Activated CD8-positive, alpha-beta T cell treated with anti-CD3 and anti-CD28 coated beads, Interleukin-2, amount 10 ng/mL, durations not matched to agents 7 days and 5 days (primary cell): ENCODE measurements at places on chromosomes 7 and 10. TPM values are rescaled to one million over a fixed set of nuclear protein-coding genes. Genes with fewer than 3 reads are reported as not detected.

GRCh38 chr10:132298038-132298881, 9.5 kb downstream of the STK32C start:
- DNase-seq: no peak

DNA sequence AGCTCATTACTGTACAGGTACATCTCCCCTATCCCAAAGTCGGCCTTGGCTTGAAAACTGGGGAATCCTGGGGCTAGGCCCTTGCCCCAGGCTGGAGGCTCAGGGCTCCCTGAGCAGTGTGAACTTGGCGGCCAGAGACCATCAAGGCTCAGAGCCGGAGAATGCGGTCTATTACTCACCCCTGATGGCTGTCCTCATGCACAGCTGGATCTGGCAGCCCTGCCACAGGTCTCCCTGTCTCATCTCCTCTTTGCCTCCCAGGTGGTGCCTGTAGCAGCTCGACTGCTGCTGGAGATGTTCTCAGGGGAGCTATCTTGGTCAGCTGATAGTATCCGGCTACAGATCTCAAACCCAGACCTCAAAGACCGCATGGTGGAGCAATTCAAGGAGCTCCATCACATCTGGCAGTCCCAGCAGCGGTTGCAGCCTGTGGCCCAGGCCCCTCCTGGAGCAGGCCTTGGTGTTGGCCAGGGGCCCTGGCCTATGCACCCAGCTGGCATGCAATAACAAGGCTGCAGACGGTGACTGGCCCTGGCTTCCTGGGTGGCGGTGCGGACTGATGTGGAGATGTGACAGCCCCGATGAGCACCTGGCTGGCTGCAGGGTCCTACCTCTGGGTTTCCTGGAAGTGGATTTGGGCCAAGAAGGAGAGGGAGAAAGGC, 10.7 kb downstream of the IRF5 start:
- DNase-seq: no peak

- DNase-seq: no peak
These were observed 54.0 kb downstream of the ANK3 start for GRCh38 chr10:60335708-60336107.

GRCh38 chr7:51349820-51350545, 33.4 kb upstream of the COBL start:
- DNase-seq: no peak

SUN3 gene
- total RNA-seq: not detected

PCLO gene
- not detected for total RNA-seq

CPA4 gene
- total RNA-seq: not detected

AMPH gene
- not detected for total RNA-seq

DNA sequence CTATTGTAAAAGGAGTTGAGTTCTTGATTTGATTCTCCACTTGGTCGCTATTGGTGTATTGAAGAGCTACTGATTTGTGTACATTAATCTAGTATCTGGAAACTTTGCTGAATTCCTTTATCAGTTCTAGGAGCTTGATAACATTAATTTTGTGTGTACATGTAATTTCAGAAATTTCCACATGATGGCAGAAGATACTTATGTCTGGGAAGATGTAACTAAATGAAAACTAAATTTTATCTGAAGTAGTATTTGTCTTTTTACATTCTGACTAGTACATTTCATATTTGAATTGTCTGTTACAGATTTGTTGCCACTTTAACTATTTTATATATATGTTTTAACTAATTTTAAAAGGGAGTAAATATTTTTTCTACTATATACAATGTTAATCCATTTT, 27.6 kb downstream of the SDHAF3 start:
- DNase-seq: no peak

DNA sequence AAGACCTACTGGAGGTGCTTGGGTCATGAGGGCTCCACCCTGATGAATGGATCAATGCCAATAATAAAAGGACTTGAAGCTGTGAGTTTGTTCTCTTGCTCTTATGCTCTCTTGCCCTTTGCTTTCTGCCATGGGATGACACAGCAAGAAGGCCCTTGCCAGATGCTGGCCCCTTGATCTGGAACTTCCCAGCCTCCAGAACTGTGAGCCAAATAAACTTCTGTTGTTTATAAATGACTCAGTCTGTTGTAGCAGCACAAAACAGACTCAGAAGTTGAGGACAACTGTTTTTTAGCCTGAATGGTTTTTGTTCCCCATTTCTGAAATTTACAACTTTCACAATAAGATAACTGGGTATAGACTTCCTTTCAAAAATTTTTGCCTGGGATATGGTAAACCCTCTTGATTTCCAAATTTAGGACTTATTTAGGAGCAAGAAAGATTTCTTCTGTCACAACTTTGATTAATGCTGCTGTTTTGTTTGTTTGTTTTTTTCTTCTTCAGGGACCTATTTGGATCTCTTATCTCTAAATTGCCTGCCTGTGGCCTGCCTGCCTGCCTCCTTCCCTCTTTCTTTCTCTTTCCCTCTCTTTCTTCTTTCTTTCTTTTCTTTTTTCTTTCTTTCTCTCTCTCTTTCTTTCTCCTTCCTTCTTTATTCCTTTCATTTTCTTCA, 12.1 kb downstream of the ENTPD1 start:
- DNase-seq: no peak

- DNase-seq: no peak
These were observed 533.6 kb downstream of the INHBA start for GRCh38 chr7:41169317-41169716.

HTR7 gene
- total RNA-seq: not detected

- no peak for DNase-seq
These were observed 259.7 kb downstream of the AHR start for GRCh38 chr7:17558135-17558534.

GRCh38 chr7:40909346-40909980, 774.7 kb downstream of the SUGCT start:
- no peak for DNase-seq

DNA sequence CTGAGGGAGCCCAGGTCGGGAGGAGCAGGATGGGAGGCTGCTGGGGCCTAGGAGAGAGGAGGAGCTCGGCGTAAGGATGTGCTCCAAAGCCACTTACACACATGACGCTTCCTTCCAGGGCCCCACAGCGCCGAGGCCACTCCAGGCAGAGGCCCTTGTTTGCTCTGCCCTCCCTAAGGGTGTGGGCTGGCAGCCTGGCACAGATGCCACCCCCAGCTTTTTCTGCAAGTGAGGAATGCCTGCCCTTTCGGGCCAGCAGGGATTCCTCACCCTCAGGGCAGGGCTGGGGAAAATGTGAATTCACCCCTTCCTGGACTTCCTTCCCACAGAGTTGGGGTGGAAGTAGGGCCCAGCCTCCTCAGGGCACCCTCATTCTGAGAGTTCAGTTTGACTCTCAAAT, 5.6 kb upstream of the AQP1 start:
- DNase-seq: no peak

WDR86 gene
- total RNA-seq: 0.32 TPM

GRCh38 chr7:106552645-106553445, 108.1 kb downstream of the CCDC71L start:
- DNase-seq: no peak

MMP21 gene
- total RNA-seq: not detected

C10orf90 gene
- total RNA-seq: not detected

DNA sequence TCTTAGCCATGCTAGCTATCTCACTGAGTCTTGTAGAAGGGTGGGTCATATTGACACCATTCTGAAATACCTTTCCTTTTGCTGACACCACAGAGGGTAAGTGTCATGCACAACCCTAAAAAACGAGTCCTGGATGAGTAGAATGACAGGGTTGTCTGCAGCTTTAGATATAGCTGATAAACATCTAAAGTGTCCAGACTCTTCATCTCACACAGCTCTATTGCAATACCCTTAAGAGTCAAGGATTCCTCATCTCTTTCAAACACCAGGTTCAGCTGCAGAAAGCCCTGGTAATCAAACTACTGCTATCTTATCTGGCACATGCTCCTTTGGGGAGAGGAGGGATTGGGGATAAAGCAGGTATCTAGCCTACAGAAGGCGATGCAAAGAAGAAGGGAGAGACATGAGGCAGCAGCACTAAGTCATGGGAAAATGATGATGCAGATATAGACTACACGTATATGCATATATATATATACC, 127.0 kb downstream of the ANK3 start:
- no peak for DNase-seq

GRM8 gene
- not detected for total RNA-seq

MAGI2 gene
- total RNA-seq: not detected

GRCh38 chr10:33335801-33336581, 1.5 kb upstream of the NRP1 start:
- DNase-seq: no peak

DNA sequence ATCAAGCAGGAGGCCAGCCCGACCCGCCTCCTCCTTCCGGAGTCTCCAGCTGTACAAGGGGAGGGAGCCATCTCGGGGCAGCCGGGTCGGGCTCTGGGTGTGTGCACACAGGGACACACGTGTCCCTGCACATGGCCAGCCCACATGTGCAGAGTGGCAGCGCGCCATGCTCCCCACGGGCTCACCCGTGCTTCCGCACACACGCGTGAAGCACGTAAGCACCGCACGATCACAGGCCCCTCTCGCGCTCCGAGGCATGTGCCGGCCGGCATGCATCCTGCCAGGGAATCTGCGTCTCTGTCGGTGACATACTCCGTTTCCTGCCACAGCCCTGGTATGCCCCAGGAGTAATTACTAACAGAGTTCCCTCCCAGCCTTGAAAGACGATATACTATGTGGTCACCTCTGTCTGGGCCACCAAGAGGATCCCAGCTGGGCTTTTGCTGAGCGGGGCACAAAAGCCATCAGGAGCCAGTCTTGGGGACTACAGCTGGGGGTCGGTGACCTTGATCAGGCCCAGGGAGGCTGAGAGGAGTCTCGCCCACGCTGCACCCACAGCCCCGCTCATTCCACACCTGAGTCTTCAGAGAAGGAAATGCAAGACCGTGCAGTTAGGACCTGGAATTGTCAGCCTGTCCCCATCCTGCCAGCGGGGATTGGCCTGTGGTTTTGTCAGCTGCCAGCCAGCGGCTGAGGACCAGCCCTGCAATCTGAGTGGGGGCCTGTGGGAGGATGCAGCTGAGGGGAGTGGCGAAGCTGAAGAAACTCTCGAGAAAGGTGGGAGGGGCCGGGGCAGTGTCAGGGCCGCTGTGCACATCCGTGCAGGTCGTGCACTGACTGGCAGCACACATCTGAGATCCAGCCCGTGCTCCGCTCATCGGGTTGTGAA, 11.0 kb upstream of the LFNG start:
- peak; percentile 92 for DNase-seq

DNA sequence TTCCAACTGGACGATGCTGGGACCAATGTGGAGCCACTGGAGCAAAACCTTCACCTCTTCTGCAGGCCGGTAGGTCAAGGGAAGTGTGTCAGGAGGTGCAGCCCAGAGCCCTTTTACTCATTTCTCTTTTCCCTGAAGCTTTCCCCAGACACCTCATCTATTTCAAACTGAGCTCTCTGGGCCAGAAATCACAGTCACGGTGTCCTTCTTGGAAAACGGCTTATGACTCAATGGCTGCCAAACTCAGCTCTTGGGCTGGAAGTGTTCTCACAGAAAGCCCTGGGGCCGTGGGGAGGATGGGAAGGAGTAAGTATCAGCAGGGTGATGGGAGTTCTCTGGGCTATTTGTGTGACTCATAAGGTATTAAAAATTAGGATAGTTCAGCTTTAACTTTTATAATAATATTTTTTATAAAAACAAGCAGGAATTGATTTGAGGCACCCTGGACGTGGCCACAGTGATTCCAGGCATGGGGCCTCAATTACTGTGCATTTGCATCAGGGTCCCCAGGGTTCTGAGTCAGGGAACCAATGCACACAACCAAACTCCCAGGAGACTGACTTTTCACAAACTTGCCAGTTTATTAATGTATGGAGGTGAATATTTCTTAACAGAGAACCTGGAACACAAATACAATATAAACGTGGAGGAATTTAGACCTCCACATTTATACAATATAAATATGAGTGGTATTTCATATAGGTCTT, 187.4 kb upstream of the TMEM72 start:
- DNase-seq: no peak

GRCh38 chr10:71285180-71285545, 33.9 kb upstream of the SLC29A3 start:
- peak; percentile 44 for DNase-seq

LIPM gene
- total RNA-seq: not detected

FZD8 gene
- total RNA-seq: 0.24 TPM

GRCh38 chr10:132913559-132914115, 28.7 kb downstream of the CFAP46 start:
- DNase-seq: no peak

- no peak for DNase-seq
These were observed 96.4 kb downstream of the HIPK2 start for GRCh38 chr7:139681463-139681755.

HOXA6 gene
- not detected for total RNA-seq

DNA sequence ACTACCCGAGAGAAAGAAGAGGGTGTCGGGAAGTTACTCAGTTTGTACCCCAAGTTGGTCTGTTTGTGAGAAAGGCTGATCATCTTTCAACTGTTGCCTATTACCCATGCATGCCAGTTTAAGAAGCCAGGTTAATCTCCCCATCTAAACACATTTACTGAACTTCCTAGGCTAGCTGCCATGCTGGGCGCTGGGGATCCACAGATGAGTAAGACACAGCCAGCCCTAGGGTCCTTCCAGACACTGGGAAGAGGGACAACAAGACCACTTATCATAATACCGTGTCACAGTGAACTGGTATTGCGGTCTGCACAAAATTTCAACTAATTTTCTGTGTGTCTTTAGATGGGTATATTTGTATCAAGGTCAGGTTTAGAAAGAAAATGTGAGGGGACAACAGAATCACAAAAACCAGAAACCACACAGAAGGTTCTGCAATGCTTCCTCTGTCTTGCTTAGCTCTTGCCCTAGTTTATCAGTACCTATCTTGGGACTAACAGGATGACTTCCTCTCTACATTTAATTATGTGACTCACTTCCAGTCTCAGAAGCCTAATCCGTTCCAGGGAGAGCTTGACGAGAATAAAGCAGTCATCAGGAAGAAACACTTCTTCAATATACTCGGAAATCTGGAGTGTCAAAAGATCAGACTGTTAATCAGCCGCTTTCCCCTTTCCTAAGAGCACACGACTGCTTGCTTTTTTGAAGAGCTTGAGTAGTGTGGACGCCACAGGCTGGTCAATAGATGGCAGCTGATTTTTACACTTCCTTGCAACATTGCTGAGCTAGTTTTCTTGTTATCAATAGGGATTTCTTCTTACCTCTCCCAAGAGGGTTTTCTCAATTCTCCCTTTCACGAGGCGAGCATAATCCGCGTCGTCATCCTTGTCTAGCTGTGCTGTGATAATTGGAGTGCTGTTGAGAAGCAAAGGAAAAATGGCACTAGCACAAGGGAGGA, 45.7 kb downstream of the POLR3A start:
- no peak for DNase-seq

DNA sequence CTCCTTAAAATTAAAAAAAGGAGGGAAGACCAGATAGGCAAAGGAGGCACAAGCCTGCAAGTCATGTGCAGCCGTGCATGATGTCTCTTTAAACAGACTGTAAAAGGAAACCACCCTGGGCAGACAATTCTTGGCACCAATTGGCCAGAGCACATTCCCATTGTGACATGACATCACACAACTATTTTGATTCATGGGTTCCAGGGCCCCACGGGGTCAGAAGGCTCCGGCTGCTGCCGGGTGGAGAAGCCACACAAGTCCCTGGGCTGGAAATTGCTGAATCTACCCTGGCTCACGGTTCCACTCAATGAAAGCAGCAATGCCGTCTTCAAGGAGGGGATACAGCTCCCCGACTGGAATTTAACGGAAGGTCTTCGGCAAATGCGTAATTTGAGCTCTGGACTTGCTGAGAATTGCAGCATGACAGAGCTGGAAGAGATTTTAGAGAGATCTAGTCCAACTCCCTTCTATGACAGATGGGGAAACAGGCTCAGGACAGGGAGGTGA, 140.5 kb downstream of the PRKAG2 start:
- no peak for DNase-seq

SFTPA1 gene
- not detected for total RNA-seq
